ENCODE measurements at places on chromosomes 7 and 10.

- no peak for DNase-seq
These were observed 11.3 kb downstream of the COL26A1 start for GRCh38 chr7:101373812-101374614.

GRCh38 chr10:113527211-113527906 lies 25.5 kb upstream of the HABP2 start:
- DNase-seq = no peak

GRCh38 chr10:121921238-121921931 lies 6.4 kb downstream of the ATE1 start:
- DNase-seq = no peak

- no peak for DNase-seq
These were observed 30.5 kb downstream of the GNAT3 start for GRCh38 chr7:80481196-80481884.

GRCh38 chr10:132102071-132102716 lies 36.4 kb downstream of the JAKMIP3 start:
- no peak for DNase-seq

DNA sequence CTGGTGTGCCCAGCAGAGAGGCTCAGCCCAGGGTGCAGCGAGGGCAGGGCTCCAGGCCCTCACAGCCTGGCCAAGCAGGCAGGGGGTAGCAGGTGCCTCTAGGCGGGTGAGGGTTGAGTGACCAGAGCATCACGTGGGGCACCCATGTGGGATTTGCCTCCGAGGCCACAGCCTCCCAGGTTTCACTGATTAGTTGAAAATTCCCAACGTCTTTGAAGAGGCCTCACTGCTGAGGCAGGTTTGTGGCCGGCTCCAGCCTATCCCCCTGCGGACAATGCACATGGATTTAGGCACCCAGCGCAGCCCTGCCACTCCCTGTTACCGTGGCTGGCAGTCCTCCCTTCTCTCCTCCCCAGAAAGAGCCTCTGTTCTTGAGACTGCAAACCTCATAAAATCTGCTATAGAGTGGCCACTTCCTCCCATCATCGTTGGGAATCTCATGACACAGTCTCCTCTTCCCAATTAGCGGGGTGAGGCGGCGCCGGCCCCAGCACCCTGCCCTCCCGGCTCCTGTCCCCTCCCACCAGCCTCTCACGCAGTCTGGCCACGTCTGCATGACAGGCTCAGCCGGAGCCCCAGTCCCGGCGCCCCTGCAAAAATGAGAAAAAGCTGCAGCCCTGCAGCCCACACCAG lies 10.8 kb downstream of the MYL10 start:
- no peak for DNase-seq

DNA sequence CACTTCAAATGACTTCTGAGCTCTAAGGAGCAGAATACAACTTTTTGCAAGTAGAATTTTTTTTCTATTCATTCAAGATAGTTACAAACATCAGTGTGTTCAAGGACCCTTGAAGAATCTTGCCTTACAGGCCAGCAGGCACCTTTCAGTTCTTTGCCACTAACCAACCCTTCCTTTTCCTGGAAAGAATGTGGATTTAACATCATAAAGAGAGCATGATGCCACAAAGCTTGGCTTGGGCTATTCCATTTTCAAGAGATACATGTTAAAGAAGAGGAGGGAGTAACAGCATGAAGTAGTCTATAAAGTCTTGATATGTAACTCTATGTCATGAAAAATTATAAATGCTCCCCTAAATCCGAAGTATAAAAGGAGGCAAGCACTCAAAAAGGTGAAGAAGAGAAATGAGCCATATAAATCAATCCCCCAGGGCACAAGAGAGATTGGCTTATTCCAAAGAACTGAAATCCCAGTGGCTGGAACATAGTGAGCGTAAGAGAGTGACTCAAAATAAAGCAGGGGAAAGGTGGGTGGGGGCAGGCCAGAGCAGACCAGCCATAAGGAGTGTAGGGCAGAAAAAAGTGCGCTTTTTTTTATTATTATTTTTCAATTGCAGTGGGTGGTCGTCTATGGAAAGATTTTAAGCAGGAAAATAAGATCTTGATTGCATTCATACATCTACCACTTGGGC lies 1025.6 kb upstream of the C7orf33 start:
- DNase-seq = no peak

DNA sequence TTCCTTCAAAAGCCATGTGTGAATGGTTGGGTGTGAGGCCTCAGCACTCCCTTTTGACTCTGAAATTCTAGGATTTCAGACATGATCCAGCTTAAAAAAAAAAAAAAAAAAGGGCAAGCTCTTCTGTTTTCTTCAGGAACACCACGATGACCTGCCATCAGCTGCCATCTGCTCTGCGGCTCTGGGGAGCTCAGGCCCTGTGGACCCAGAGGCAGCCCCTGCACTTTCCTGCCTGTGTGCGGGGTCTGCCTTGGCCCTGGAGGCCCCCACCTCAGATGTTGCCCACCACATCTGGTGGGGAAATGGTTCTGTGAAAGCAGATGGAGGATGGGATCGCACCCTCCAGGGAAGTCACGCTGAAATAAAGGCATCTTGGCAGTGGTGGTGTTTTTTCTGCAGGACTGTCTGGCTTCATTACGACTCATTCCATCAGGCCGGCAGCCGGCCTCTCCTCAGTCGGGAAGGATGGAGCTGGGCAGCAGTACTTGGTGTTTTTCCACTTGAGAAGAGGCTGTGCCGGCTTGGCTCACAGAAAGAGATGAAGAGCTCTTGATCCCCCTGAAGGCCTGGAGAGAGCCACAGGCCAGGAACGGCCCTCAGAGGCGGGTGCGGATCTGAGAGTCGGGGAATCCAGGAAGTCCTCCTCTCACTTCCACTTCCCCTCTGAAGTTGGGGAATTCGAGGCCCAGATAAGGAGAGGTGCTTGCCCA lies 66.1 kb upstream of the AQP1 start:
- no peak for DNase-seq

GRCh38 chr10:63133056-63133820 lies at the start of gene NRBF2:
TSS of gene NRBF2 (plus strand) at chr10:63133328. CDS start at chr10:63133471, 143 bp downstream.
- DNase-seq = peak; percentile 95

GRCh38 chr7:69108097-69108496 lies 490.2 kb upstream of the AUTS2 start:
- DNase-seq = no peak

- no peak for DNase-seq
These were observed 6.7 kb upstream of the INHBA start for GRCh38 chr7:41709621-41710020.

GRCh38 chr10:80632742-80633141 lies 95.0 kb downstream of the SH2D4B start:
- no peak for DNase-seq

- peak; percentile 49 for DNase-seq
These were observed 43.7 kb downstream of the CH25H start for GRCh38 chr10:89163265-89163995.

GRCh38 chr10:70673929-70674559 lies 1.7 kb downstream of the ADAMTS14 start:
- no peak for DNase-seq

- DNase-seq = no peak
These were observed 73.0 kb upstream of the IL6 start for GRCh38 chr7:22653951-22654350.

DNA sequence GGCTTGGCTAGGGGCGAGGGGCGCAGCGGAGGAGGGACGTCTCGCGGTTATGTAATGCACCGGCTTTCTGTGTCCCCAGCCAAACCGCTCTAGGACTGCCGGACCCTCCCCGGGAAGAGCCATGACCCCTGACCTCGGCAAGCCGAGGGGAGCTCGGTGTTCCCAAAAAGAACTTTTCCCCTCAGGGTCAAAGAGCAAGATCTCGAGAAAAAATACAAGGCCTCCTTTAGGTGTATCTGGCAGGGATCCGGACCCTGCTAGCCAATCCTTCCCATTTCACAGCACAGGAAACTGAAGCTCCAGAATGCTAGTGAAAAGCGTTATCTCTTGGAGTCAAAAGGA lies 590 bp upstream of the SLC16A12 start:
- DNase-seq = no peak

DNA sequence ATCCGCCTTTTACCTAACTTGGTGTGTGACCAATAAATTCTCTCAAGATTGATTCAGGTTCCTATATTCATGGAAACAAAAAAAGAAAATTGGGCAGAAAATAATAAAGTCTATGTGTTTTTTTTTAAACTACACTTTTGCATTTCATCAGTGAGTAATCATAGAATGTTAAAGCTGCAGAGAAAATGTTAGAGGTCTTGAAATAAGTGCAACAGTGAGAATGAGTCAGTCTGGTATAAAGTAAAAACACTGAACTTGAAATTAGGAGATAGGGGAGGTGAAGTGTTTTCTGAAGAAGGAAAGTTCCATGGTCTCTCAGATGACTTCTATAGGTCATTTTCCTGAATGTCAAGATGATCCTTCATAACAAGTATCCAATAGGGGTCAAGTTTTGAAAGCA lies 202.6 kb upstream of the NRP1 start:
- no peak for DNase-seq

GRCh38 chr7:25656581-25657026 lies 428.3 kb upstream of the NPVF start:
- DNase-seq = peak; percentile 96

GRCh38 chr10:77311186-77311585 lies 326.4 kb downstream of the KCNMA1 start:
- no peak for DNase-seq

GRCh38 chr10:109933984-109934565 lies 10.8 kb upstream of the XPNPEP1 start:
- DNase-seq = no peak

GRCh38 chr10:44716470-44717015 lies 194.6 kb upstream of the TMEM72 start:
- DNase-seq = no peak

All from AG09319 (cell line).